Anterior cingulate cortex (tissue), 58 donors: ENCODE measurements at places on chromosomes 13 and 19.

DNA sequence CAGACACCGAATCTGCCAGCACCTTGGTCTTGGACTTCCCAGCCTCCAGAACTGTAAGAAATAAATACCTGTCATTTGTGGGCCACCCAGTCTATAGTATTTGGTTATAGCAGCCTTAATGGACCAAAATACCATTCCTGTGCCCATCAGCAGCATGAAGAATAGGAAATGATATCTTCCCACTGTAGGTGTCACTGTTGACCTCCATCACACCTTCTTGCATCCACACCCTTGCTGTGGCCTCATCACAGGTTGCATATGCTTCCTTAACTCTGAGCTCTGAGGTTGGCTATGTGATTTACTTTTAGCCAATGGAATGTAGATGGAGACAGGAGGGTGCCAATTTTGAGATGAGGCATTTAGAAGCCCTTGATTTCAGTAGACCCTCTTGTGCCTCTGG, 242.0 kb upstream of the TSHZ3 start:
- no peak for DNase-seq

DNA sequence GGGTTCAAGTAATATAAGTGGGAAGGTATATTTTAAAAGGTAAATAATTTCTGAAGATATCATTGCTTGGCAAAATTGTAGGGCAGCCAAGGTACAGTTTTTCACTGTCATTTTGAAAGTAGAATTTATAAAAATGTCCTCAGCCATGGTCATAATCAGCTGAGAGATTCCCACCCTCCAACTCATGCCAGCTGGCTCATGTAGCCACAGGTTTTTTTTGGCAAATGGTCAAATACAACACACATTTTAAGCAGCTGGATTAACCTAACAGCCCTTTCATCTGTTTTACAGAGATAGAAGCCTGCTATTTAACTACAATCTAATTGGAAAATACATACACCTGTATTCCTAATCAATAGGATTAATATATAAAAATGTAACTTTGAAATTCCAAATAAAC, 619.2 kb upstream of the SGCG start:
- DNase-seq = no peak

DNA sequence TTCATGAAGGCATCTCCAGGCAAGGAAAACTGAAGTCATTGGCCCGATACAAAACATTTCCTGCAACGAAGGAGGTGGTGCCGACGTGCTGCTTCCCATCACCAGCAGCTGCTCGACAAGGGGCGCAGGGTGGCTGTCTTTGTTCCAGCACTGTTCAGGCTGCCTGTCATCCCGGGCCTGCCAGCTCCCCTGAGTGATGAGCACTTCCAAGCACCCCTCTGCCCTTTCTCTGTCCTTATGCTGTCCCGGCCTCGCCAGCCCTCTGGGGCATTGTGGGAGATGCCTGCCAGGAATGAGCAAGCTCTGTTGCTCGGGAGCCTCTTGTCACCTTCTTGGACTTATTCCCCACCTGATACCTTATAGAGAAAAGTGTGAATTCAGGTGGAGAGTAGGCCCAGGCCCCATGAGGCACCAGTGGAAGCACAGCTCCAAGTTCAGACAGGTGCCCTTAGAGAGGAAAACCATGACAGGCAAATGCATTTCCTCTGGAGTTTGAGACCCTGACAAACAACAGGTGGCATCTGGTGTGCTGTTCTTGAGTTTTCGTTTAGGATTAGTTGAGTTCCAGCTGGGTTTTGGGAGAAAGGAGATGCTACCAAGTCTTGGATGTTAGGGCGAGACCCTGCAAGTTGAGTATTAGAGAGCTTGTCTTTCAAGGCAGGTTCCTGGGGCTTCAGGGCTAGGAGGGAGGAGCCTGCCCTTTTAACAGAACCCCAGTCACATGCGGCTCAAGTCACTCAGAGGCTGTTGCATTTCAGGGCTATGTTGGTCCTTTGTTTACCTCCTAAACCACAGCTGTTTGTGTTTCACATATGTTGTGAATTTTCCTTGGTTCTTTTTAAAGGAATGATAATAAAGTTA, 21.4 kb downstream of the BBC3 start:
- no peak for DNase-seq

GRCh38 chr19:17454576-17455071, 6.1 kb downstream of the NXNL1 start:
- DNase-seq = no peak

DNA sequence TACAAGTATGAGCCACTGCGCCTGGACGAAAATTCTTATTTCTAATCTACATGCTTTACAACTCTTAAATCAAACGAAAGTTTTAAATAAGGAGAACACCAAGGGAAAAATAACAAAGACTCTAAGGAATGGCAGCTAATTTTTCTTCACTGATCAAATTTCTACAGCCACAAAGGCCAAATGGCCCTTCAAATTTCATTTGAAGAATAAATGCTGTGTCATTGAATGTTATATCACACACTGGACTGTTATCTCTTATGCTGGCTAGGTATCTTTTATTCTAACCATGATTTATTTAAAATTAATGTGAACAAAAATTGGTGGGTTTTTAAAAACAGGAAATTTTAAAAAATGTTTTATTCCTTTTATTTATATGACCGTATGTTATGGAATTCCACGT, 14.1 kb downstream of the SMAD9 start:
- DNase-seq = no peak

- DNase-seq = no peak
Observed at GRCh38 chr13:113845055-113845454, 18.8 kb downstream of the GAS6 start.
